ENCODE measurements at places on chromosomes 5 and 9.

GRCh38 chr9:96177005-96177718, 124.8 kb downstream of the HSD17B3 start:
- no peak for DNase-seq

- DNase-seq, result peak; percentile 51
These were observed 13.1 kb downstream of the MARCHF6 start for GRCh38 chr5:10366310-10367272.

DNA sequence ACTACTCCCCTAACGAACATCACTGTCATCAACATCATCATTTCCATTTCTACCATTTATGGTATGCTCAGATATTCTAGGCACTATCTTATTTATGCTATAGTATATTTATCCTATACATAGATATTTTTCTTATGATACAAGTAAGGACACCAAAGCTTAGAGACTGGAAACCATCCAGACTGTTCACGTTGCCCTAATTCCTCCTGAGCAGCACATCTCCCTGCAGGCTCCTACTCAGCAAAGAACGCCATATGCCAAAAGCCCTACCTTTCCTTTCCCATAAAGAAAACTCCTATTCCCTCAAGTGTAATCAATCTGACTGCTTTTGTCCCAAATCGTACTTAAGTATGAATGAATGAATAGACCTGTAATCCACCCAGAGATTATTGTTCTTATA, 247.0 kb downstream of the PRELID2 start:
- no peak for DNase-seq

DNA sequence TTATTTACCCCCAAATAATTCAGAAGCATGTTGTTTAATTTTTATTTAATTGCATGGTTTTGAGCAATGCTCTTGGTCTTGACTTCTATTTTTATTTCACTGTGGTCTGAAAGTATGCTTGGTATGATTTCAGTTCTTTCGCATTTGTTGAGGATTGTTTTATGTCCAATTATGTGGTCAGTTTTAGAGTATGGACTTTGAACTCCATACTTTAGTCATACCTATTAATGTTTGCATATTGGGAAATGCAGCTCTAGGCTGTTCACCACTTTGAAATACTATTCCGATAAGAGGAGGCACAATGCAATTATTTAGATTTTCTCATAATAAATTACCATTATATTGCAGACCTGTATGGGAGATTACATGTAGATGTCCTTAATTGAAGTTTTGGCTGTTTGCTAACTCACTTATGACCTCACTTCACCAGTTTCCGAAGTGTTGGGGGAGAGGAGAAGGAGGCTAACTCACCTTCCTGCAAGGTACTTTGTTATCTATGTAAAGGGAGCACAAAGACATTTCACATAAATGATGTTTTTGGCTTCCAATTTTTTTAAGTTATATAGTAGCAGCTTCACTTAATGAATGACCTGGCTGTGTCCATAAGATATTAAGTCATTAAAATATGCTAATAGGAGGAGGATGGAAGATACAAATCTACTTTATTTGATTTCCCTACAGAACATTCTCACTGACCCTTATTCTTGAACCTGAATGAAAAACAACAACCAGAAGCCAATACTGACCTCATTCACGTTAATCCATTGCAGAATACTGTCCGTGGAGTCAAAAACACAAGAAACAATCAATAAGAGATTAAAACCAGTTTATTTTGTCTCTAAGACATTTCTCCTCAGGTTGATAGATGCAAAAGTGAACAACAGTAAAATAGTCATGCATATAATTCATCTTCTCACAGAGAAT, 970.3 kb upstream of the ARRDC3 start:
- DNase-seq, result no peak

DNA sequence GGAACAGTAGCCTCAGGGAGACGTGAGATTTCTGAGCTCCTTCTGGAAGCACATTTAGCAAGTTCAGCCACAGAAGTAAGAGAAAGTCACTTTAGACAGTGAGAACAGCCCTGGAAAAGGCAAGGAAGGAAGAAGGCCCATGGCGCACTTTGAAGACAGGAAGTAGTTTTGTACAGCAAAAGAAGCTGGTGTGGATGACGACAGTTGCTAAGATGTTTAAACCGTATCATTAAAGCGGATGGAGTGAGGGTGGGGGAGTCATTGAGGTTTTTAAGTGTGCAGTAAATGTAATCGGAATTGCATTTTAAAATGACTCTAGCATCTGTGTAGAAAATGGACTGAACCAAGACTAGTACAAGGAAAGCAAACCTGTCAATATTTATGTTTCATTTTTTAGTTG, 15.3 kb upstream of the TRPM3 start:
- DNase-seq, result no peak

GRCh38 chr5:175195698-175196656, 248.0 kb downstream of the DRD1 start:
- DNase-seq, result no peak

DNA sequence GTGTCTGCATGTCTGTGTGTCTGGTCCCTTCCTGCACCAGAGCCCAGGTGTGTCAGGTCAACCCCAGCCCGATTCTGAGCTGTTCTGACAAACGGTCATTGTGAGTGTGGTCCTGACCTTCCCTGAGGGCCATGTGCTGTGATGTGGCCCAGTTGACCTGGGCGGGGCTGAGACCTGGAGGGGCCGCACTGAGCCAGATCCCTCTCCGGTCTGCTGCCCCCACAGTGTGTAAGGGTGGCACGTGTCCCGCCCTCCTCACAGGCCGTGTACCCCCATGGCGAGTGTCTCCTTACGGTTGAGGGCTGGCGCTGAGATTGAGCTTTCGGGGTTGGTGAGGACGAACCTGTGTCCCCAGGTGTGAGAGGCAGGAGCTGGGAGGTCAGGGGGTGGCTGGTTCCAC, 136.5 kb downstream of the MRPL36 start:
- DNase-seq, result no peak

DNA sequence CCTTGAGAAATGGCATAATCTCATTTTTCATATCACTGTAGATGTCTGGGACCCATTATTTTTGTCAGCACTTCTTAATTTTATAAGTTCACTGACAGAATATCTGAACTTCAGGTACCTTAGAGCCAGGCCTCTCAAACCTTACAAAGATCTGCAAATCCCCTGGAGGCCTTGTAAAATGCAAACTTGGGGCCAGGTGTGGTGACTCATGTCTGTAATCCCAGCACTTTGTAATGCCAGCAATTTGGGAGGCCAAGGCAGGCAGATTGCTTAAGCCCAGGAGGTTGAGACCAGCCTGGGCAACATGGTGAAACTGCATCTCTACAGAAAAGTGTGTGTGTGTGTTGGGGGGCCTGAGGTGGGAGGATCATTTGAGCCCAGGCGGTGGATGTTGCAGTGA, 30.8 kb downstream of the RASGRF2 start:
- DNase-seq, result no peak

DNA sequence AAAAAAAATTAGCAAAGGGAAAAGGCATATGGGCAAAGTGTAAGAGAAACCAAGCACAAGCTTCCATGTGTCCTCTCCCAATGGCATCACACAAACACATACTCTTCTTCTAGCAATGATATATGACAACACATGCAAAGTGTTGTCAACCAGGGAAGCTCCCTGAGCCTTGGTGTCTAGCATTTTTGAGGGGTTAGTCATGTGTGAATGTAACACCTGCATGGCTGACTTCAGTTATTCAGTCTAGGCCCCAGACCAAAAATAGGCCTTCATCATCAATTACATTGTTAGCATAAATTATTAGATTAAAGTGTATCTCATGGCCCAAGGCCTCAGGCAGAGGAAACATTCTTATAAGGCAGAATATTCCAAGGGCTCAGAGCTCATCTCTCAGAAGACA, 450.0 kb downstream of the TLE1 start:
- DNase-seq, result no peak

GRCh38 chr5:157326440-157327005, 60.6 kb downstream of the CYFIP2 start:
- no peak for DNase-seq

- DNase-seq, result no peak
These were observed 901 bp downstream of the WDR38 start for GRCh38 chr9:124854161-124854560.

DNA sequence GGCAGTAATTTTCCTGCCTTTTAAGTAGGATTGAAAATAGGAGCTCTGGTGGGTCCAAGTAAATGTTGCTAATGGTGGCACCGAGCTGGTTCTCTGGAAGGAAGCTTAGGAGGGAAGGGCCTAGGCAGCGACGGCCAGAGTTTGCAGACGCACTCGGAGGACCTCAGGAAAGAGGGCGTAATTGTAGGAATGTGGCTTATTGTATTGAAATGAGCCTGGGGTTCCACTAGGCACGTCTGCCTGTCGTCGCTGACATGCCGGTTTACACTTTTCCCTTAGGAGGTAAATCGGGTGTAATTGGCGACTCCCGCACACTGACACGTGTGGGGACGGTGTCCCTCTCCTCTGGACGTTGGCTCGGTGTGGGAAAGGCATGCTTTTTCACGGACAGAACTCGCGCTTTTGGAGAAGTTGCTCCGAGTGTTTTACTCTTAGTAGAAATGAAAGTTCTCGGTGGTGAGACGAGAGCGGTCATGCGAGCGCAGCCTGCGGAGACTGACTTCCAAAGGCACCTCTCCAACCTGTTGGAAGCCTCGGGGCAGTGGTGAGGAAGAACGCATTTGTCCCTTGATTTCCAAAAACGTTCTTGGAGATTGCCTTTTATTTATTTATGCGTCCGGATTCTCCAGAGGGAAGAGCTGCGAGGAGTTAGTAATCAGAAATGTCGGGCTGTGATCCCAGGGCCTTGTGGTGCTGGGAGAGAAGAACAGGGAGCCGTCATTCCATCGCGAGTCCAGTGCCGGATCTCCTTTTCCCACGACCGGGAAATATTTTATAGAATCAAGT, 1.3 kb downstream of the NR4A3 start:
- peak; percentile 29 for DNase-seq

DNA sequence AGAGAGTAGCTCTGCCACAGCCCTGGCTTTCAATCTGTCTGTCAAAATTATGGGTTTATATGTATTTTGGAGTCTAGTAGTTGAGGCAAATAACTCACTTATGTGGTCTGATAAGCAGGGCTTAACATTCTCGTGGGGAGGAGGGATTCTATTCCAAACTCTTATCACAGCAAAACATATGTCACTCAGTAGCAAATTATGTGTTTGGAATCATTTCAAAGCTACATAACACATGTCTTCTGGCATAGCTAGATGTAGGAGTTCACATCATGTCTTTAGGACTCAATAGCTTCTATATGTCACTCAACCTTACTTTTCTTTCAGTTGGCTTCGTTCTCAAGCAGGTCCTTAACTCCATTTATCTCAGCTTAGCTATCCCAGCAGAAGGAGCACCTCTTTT, 144.5 kb upstream of the SEMA6A start:
- peak; percentile 58 for DNase-seq

DNA sequence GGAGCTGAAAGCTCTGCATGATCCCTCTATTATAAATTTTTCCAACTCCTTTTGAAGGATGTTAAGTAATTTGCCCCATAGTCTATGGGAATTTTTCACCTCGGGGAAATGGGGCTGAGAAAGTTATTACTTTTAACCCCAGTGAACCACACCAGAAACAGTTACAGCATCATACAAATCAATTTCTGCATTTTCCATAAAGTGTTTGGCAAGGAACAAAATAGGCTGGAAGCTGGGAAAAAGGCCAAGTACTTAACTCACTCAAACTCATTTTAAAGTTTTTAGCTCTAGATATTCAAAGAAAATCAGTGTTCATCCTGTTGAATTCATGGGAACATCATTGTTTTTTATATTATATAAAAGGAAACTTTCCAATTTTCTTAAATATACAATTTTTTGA, 160.9 kb downstream of the SH3GL2 start:
- DNase-seq, result no peak

DNA sequence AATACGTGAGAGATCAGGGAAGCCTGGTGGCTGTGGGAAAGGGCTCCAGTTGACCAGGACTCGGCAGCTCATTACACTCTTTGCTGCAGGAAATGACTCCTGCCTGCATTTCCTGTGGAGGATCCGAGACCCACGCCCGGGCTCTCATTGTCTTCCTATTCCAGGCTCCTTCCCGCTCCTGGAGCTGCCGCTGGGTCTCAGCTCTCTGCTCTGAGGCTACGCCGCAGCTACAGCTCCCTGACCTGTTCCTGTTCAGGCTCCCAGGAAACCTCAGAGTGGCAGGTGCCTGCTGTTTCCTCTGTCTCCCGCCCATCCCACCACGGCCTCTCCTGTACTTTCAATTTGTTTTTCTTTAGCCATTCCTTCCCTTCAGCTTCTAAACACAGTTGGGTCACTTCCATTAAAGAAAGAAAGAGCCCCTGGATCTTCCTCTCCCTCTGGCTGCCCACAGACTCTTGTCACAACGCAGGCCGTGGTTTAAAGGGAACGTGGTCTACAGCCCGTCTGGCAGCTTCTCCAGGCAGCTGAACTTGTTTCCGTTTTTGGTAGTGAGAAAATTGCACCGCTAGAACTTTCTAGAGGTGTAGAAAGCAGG, 71.5 kb downstream of the IL6ST start:
- peak; percentile 45 for DNase-seq

DNA sequence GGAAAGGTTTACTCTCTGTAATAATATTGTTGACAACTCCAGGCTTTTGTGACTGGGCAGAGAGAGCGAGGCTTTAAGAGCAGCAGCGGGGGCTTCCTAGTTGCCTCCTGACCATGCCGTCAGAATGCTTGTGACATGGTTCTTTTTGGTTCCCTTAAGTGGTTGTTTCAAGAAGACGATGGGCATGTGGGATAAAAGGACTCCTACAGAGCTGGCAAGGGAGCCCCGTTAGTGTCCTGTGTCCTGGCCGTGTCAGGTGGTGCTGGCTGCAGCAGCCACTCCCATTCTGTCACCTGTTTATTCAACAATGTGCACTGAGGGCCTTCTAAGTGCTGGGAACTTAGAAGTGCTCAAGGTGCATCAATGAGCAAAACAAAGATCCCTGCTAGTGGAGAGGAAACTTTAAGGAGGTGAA, 19.7 kb downstream of the LCP2 start:
- DNase-seq, result peak; percentile 49

DNA sequence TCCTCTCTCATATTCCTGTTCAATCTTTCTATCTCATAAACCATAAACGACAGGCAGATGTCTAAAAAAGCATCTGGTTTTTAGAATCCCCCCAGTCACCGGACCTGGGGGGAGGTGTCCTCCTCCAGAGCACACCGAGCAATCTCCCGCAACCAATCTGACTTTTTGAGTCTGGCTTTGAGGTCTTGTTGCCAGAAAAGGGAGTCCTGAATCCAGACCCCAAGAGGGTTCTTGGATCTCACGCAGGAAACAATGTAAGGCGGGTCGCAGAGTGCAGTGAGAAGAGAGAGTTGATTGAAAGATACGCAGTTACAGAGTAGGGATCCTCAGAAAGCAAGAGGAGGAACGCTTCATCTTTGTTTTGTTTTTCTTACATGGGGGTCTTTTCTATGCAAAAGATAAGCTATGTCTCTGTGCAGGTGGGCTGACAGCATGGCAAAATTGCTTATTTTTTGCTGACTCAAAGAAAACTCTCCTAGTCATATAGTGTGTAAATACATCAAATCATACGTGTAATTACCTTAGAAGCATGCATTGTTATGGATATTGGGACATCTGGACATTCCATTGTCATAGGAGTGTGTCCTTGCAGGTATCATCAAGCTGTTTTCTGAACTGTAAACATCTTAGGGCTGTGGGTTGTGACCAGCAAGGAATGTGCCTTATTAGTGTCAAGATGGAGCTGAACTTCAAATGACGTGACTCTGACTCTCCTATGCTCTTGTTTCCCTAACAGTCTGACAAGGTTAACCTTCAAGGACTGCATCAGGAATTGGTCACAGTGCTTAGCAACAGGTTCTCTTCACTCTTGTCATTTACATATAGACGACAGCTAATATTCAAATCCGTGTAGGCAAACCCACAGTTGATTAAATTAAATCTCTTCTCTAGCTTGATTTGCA, 159.3 kb upstream of the DAPK1 start:
- DNase-seq, result no peak

GRCh38 chr5:35285435-35285834, 55.1 kb upstream of the PRLR start:
- no peak for DNase-seq

All from hematopoietic multipotent progenitor cell treated with erythropoietin and hydrocortisone succinate and interleukin-3 and kit ligand, for 6 days (in vitro differentiated cells).